KG1 (cell line): ENCODE measurements at places on chromosomes 2 and 18.

DNA sequence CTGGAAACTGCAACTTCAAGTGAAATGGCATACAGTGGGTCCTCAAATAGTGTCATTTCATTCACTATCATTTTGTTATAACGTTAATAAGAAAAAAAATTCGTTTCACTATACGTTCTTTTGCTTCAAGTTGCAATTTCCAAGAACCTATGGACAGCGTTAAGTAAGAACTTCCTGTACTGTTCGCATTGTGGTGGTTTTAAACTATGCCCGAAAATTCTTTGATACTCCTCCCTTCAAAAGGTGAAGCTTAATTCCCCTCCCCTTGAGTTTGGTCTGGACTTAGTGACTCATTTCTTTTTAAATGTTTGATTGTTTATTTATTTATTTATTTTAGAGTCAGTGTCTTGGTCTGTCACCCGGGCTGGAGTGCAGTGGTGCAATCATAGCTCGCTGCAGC, 20.7 kb downstream of the GNLY start:
- no peak for DNase-seq

DNA sequence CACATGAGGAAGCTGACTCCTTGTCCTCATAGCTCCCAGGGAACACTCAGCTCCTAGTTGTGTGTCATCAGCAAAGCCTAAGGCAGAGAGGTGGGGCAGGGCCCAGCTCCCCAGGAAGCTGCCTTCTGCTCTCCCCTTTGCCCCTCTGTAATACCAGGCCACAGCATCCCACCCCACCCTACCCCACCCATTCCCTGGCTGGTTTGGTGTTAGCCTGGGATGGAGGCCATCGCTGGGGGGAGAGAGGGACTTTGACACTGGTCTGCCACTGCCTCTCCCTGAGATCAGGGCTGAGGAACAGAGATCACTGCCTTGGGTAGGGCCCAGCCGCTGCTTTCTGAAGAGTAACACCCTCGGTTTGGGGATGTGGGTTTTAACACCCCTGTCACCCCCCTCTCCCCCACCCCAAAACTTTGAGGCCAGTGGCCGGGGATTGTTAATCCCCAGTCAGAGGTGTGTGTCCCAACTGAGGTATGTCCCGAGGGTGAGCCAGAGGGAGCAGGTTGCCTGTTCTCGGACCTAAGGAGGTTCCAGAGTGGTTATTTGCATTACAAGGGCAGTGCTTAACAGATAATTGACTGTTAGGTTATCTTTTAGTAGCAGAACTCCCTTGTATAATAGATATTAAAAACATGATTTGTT, 41.4 kb downstream of the TET3 start:
- no peak for DNase-seq

DNA sequence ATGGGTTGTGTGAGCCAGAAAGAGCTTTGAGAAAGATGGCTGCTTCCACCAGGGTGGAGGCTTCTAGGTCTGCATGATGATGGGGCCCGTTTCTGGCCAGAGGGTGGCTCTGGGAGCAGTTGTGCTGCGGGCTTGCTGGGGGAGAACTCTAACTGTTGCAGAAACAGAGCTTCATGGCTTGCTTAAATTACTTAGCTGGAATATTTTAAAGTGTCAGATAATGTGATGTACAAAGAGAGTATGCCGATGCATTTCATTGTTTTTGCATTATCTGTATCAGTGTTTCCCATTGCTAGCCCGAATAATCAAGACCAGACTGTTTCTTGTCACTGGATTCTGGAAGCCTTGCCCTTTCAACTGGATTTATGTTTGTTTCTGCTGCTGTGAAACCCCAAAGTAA, 6.3 kb upstream of the DRC1 start:
- no peak for DNase-seq

GRCh38 chr18:2617401-2617998, 38.0 kb upstream of the SMCHD1 start:
- DNase-seq, result no peak

DNA sequence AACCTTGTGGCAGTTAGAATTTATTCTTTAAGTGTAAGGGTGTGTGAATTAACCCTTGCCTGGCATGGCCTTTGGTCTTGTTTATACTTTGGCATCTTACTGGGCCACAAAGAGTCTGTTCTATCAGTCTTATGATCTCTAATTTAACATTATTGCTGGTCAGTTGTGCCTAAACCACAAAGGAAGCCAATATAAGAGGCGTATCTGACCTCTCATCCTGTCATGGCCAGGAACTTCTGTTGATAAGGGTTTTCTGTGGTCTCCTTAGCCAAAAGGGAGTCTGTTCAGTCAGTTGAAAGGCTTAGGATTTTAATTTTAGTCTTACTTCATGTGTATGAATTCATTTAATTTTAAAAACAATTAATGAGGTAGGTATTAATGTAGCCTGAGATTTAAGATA, 127.2 kb downstream of the LRRTM4 start:
- no peak for DNase-seq

- DNase-seq, result no peak
Observed at GRCh38 chr2:135255208-135255607, 203.1 kb downstream of the RAB3GAP1 start.

DNA sequence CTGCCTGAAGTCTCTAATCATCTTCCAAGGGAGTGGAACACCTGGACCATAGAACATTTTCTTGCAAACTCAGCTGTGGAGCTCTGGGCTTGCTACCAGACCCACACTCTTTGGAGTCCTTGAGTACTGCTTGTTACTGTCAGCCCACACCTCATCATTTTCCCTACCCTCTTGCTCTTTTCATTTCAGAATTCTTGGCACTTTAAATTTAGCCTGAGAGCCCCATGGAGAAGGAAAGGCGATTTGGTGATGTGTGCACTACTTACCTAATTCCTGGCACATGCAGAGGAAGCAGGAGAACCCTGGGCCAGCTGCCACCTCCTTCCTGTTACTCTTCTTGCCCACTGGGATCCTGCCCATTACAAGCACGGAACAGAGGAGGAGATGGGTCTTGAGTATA, 31.7 kb downstream of the TMEM178A start:
- DNase-seq, result no peak

GRCh38 chr2:58720770-58721697, 479.9 kb upstream of the FANCL start:
- no peak for DNase-seq

- DNase-seq, result no peak
Observed at GRCh38 chr18:5207471-5208150, 10.6 kb upstream of the AKAIN1 start.

DNA sequence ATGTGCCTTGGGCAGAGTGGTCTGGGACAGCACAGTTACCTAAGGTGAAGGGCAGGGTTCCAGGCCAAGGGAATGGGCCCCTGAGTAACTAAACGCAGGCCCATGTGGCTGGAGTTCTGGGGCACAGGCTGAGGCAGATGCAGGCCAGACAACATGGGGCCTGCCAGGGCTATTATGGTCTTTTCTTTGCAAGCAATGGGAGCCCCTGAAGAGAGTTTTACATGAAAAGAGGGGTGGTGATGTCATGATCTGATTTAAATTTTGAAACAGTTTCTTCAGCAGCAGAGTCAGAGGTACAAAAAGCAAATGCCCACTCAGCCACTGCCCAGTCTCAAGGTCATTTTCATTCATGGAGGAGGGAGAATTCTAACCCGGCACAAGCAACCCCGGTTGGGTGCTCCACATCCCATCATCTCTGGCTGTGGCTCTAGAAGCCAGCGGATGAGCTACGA, 5.6 kb downstream of the CHST10 start:
- no peak for DNase-seq

- no peak for DNase-seq
Observed at GRCh38 chr18:74290021-74290420, 1.7 kb downstream of the CYB5A start.

DNA sequence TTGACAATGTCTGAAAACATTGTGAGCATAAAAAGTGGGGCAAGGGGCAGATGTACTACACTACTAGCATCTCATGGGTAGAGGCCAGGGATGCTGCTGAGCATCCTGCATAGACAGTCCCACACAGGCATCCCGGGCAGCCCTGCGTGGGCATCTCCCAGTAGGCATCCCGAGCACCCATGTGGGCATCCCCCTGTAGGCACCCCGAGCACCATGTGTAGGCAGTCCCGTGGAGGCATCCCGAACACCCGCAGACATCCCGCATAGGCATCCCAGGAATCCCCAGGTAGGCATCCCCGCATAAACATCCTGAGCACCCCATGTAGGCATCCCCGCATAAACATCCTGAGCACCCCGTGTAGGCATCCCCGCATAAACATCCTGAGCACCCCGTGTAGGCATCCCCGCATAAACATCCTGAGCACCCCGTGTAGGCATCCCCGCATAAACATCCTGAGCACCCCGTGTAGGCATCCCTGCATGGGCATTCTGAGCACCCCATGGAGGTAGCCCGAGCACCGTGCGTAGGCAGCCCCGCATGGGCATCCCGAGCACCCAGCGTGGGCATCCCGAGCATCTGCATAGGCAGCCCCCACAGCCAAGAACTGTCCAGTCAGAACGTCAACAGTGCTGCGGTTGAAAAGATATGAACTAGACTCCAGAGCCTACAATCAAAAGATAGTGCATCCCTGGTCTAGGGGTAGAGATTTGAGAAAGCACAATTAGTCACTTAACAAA, 273.5 kb downstream of the NBAS start:
- DNase-seq, result no peak

DNA sequence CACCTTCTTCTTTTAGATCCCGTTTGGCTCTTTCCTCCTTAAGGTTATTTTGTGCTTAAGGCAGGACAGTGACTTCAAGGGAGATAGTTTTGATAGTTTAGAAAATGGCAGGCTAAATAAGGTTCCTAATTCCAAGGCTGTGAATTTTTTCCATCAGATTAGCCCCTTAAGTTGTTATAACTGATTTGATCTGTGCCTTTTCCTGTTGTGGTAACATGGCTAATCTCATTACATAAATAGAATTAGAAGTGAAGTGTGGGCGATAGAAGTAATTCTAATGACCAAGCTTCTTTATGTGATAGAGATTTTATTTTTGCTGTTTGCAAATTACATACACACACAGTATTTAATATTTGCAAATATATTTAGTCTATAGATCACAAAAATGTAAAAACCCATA, 102.0 kb downstream of the MYO1B start:
- DNase-seq, result no peak

DNA sequence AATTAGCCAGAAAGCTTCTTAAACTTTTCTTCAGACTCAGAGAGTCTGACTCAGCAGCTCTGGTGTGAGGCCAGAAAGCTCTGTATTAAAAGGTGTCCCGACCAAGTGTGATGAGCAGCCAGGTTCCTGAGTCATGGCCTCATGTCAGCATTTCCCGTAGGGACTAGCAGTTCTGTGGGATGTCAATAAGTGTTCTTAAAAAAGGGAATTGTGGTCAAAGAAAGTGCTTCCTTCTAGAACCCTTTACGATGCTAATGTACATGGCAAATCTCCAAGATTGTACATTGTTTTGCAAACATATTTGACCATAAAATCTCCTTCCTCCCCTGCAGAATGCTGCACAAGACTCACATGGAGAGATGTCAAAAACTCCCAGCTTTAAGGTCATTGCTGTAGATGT, 80.1 kb downstream of the PLA2R1 start:
- DNase-seq, result no peak

GRCh38 chr18:44510390-44510789, 170.3 kb upstream of the SETBP1 start:
- DNase-seq, result no peak

DNA sequence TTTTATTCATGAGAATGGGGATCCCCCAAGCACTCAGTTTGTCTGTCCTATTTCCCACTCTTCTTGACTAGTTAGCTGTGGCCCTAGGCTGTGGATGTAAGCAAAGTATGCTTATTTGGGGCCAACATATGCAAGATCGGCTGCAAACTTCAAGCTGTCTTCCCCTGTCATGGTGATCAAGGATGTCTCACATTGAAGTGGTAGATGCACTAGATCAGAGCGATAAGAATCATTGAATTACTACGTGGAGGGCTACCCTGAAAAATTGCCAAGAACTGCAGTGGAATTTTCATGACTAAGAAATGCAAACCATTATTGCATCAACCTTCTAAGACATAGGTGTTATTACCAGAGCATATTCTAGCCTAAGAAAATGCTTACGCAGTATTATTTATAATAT, 527.4 kb downstream of the RNF144A start:
- no peak for DNase-seq

- no peak for DNase-seq
Observed at GRCh38 chr18:61607867-61608266, 274.6 kb downstream of the CDH20 start.

DNA sequence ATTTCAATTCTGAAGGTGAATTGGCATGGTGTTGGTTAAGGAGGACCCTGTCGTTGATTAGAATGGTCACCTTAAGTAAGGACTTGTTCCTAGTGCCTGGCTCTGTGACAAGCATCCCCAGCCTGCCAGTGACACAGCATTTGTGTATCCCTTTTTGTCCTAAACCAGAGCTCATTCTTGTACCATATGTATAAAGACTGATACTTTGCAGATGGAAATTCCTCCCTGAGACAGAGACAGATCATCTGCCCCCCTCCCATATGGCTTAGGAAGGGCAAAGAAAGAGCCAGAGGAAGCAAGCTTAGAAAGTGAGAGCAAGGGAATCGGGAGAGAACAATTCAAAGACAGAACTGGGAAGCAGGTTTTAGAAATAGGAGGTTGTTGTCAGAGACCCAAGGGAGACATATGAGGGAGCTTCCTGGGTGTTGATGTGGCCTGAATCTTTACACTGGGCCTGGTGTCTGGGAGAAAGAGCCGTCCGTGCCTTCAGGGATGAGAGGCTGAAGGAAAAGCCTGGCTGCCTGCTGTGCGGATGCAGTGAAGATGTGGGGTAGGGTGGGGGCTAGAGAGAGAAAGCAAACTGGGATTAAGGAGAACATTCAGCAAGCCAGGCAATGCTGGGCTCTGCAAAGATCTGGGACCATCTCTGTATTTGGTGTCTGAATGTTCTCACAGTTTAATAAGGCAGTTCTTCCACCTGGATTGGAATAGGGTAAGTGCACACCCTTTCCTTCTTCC, 13.2 kb upstream of the CHRNA1 start:
- DNase-seq, result no peak

GRCh38 chr2:1988049-1988448, 243.7 kb upstream of the PXDN start:
- DNase-seq, result no peak
